ENCODE measurements at places on chromosomes 2 and 18.

GRCh38 chr2:218878926-218879761 lies 1.5 kb upstream of the WNT10A start:
- no peak for DNase-seq

DNA sequence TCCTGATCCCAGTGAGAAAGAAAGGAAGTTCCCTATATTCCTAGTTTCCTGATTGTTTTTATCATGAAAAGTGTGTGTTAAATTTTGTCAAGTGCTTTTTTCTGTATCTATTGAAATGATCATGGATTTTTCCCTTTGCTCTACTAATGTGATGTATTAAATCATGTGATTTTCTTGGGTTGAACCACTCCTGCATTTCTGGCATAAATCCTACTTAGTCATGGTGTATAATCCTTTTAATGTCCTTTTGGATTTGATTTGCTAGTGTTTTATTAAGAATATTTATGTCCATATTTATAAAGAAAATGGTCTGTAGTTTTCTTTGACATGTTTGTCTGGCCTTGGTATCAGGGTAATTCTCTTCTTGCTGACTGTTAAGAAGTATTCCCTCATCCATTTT lies 87.3 kb upstream of the CNGA3 start:
- no peak for DNase-seq

GRCh38 chr2:21317131-21317530 lies 193.4 kb downstream of the TDRD15 start:
- no peak for DNase-seq

DNA sequence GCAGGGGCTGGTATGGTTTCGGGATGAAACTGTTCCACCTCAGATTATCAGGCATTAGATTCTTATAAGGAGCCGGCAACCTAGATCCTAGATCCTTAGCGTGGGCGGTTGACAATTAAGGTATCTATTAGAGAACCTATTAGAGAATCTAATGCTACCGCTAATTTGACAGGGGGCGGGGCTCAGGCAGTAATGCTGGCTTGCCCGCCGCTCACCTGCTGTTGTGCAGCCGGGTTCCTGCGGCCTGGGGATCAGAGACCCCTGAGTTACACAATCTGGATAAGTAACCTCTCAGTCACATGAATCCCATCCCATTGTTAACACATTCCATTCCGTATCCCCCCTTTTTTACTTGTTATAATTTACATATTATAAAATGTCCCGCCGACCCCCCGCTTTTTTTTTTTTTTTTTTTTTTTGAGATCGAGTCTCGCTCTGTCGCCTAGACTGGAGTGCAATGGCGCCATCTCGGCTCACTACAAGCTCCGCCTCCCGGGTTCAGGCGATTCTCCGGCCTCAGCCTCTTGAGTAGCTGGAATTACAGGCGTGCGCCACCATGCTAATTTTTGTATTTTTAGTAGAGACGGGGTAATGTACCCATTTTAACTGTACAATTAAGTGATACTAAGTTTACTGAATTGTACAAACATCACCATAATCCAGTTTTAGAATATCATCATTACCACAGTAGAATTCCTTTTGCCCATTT lies 42.0 kb upstream of the GPD2 start:
- no peak for DNase-seq

DNA sequence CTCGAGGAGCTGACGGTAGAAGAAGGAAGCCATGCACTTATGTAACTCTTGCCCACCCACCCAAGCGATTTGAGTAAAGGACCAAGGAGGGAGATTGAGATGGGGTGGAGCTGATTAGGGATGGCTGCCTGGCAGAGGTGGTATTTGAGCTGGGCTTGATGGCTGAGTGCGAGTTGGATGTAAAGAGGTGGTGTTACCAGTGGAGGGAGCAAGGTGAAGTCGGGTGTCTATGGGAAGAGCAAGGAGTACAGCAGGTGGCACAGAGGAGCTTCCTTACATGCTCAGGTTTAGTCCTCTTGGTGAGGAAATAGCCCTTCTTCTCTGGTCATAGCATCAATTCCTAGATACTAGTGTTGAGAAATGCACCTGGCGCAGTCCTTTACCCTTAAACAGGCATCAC lies 294.2 kb upstream of the SKOR2 start:
- no peak for DNase-seq

DNA sequence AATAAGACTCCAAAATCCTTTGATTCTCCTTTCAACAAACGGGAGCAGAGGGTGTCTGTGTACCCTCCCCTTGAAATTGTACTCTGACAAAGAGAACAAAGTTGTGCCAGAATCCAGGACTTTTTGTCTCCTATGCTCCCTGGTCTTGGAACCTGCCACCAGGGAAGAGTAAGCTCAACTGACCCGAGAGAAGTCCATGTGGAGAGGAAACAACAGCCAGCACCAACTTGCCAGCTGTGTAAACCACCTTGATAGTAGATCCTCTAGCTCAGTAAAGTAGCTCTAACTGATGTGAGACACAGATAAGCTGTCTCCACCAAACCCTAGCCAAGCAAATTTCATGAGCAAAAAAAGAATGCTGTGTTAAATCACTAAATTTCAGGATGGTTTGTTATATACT lies 46.9 kb downstream of the LNPK start:
- no peak for DNase-seq

Data from activated naive CD4-positive, alpha-beta T cell (primary cell).